ENCODE measurements at places on chromosomes 1 and 21.

GRCh38 chr1:180919183-180919700 lies 6.5 kb downstream of the KIAA1614 start:
- DNase-seq, result no peak

GRCh38 chr1:221991221-221991620 lies 249.3 kb upstream of the DUSP10 start:
- DNase-seq, result no peak

DNA sequence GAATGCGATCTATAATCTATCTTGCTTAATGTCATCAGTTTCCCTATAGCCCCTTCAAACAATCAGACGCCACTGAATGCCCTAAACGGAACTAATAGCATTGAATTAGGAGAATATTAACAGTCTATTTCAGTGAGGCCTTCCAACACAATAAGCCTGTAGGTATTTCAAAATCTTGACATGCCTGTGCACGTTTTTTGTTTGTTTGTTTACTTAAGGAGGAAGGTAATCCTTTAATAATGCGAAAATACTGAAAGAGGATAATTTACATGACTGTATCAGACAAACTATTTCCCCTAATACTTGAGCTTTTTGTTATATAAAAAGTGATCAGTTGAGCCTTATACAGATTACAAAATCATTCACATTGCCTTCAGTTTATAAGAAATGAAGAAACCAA lies 29.0 kb upstream of the JAK1 start:
- DNase-seq, result no peak

DNA sequence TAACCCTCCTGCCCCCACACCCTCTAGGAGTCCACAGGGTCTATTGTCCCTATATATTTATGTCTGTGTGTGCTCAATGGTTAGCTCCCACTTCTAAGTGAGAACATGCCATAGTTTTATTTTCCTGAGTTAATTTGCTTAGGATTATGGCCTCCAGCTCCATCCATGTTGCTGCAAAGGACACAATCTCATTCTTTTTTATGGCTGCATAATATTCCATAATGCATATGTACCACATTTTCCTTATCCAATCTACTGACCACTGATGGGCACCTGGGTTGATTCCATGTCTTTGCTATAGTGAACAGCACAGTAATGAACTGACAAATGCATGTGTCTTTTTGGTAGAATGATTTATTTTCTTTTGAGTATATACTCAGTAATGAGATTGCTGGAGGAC lies 13.3 kb upstream of the FHAD1 start:
- DNase-seq, result no peak

- DNase-seq, result peak; percentile 90
Observed at GRCh38 chr1:24003331-24003972, 23.3 kb upstream of the SRSF10 start.

GRCh38 chr1:171852272-171852671 lies 11.0 kb downstream of the DNM3 start:
- no peak for DNase-seq

DNA sequence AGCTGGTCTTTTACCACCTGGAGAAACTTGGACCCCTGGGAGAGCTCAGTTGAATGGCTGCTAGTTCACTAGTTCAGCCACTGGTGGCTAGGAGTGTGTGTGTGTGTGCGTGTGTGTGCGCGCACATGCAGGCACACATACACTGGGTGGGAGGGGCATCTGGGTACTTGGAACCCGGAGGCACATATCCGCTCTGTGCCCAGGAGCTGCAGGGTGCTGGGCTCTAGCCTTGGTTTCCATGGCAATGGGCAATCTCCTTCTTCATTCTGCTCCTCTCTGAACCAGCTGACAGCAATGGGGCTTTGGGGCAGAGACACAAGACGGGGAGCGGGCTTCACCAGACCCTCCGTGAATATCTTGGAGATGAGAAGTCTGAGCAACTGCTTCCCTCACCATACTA lies 87.1 kb upstream of the DISP3 start:
- DNase-seq, result no peak

DNA sequence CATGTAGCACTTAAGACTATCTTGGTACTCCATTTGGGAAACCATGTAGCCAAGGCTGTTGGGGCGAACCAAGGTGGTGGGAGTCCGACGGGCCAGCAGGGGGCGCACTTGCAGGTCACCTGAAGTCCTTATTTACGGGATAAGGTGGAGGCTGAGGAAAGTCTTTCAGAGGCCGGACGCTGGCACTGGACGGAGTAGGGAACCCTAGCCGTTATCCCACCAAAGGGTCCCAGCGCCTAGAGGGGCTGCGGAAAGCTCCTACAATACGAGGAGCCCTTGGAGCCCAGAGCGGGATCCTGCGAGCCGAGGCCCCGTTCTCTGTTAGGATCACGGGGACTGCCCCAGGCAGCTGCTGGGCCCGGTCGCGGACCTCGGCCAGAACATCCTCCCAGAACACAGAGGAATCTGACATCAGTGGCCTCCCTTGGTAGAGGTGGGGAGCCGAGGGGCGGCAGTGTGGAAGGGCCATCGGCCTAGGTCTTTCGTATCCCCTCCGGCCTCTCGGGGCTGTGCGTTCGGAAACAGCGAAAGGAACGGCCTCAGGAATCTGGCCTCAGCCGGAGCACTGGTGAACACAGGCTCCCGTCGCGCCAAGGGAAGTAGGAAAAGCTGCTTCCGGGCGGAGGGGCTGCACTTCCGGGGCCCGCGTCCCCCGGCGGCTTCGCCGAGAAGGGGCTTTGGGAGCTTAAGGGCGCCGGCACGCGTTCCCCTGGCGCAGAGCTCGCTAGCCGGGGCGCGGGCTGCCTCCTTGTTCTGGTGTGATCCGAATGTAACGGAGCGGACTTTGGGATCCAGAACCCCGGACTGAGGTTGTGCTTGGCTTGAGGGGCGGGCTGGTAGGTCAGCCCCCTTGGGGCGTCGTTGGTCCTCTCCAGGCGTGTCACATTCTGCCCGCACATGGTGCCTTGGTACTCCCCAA lies 29.9 kb upstream of the RPTN start:
- DNase-seq, result no peak

GRCh38 chr1:102799496-102799895 lies 308.8 kb downstream of the COL11A1 start:
- DNase-seq, result no peak

DNA sequence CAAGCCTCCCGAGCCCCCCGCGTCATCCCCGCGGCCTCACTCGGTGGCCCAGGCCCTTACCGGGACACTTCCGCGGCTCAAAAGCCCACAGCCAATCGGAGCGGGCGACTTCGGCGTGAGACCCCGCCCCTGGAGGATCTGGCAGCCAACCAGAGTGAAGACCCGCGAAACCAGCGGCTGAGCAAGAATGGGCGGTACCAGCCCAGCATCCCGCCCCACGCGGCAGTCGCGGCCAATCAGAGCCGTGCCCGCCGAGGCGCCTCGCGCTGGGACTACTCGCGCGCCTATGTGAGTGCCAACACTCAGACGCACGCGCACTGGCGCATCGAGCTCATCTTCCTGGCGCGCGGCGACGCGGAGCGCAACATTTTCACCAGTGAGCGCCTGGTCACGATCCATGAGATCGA lies 22.5 kb downstream of the DISP3 start:
- DNase-seq, result no peak

GRCh38 chr21:35940074-35940927 lies 120.0 kb downstream of the SETD4 start:
- DNase-seq, result peak; percentile 46

- no peak for DNase-seq
Observed at GRCh38 chr21:18460979-18461378, 57.4 kb upstream of the TMPRSS15 start.
